ENCODE measurements at places on chromosomes 4 and X. TPM values are rescaled to one million over a fixed set of nuclear protein-coding genes. Genes with fewer than 3 reads are reported as not detected.

Gene ZNF595
- total RNA-seq, result 9.9 TPM

- DNase-seq, result no peak
Observed at GRCh38 chr4:118348886-118349285, 3.9 kb downstream of the PRSS12 start.

Gene SCD5
- total RNA-seq, result 6.1 TPM

DNA sequence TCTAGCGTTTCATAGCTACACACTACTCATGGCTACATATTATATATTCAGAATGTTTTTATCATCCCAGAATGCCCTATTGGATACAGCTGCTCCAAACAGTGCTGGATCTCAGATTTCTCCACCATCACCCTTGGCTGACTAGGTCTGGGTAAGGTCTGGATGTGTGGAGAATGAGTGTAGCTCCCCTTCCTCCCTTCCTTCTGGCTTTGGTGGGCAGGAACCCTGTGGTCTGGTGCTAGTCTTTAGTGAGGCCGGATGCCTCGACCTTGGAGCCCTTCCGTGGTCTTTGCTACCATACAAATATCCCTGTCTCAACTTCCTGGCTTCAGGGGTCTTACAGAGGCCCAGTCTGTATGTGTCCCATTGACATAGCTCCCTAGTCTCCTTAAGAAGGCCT is 52.1 kb upstream of the KDR start:
- no peak for DNase-seq

Gene PF4V1
- total RNA-seq, result not detected

- peak; percentile 93 for DNase-seq
Observed at GRCh38 chr4:103996637-103997036, 276.9 kb upstream of the TACR3 start.

GRCh38 chr4:172270397-172270796 is 457.2 kb downstream of the GALNTL6 start:
- no peak for DNase-seq

Gene ADGRL3
- total RNA-seq, result 0.14 TPM

GRCh38 chr4:87071401-87071800 is 136.6 kb downstream of the AFF1 start:
- no peak for DNase-seq

Gene MAGEA4
- total RNA-seq, result not detected

- no peak for DNase-seq
Observed at GRCh38 chr4:3421470-3421869, 20.3 kb upstream of the HGFAC start.

Gene GABRQ
- 0.22 TPM for total RNA-seq

Gene CORIN
- 0.12 TPM for total RNA-seq

DNA sequence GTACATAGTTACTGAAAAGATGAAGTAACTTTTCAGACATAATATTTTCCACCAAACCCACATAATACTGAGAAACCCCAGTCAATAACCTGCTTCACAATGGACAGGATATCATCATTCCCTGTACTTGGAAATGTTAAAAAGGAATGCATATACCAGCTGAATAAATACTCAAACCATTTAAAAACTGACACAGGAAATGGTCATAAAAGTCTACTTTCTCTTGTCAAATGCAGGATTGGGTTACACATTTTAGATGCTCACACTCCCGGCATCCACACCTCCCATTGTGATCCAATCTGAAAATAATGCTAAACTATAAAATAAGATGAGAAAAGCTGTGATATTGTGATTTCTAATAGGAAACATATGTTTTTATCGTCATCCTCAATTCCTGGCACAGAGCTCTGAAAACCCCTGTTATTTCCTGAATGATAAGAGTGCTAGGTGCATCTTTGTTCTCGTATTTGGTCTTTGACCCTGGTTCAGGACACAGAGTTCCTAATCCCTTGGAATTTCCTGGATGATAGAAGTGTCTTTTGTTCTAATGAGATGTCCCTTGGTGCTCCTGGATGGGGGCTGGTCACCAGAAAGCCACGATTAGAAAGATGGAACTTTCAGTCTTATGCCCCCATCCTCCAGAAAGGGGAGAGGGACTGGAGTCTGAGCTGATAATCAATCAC is 821.3 kb downstream of the TRIML1 start:
- no peak for DNase-seq

Data from epithelial cell of proximal tubule (primary cell).